Omental fat pad (tissue), 4 donors: ENCODE measurements at places on chromosomes 5 and 9. TPM values are rescaled to one million over a fixed set of nuclear protein-coding genes. Genes with fewer than 3 reads are reported as not detected.

GRCh38 chr5:112691758-112692157, 45.9 kb upstream of the APC start:
- DNase-seq, result no peak

DNA sequence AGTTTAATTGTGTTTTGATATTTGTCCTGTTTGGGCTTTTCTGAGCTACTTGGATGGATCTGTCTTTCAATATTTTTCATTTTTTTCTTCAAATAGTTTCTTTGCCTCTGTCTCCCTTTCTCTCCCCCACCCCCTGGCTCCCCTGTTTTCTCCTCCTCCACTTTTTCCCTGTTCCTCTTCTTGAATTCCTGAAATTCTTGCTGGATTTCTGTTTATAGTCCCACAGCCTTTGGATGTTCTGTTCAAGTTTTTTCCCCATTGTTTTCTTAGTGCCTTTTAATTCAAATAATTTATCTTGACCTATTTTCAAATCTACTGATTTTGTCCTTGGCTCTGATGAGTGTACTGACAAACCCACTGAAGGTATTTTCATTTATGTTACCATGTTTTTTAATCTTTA, 113.0 kb downstream of the VPS13A start:
- DNase-seq, result no peak

- DNase-seq, result no peak
These were observed 186.3 kb downstream of the NR3C1 start for GRCh38 chr5:143217065-143217803.

GRCh38 chr9:77705636-77706035, 57.5 kb upstream of the GNA14 start:
- no peak for DNase-seq

GRCh38 chr9:2132484-2133082, 117.4 kb downstream of the SMARCA2 start:
- DNase-seq, result no peak

DNA sequence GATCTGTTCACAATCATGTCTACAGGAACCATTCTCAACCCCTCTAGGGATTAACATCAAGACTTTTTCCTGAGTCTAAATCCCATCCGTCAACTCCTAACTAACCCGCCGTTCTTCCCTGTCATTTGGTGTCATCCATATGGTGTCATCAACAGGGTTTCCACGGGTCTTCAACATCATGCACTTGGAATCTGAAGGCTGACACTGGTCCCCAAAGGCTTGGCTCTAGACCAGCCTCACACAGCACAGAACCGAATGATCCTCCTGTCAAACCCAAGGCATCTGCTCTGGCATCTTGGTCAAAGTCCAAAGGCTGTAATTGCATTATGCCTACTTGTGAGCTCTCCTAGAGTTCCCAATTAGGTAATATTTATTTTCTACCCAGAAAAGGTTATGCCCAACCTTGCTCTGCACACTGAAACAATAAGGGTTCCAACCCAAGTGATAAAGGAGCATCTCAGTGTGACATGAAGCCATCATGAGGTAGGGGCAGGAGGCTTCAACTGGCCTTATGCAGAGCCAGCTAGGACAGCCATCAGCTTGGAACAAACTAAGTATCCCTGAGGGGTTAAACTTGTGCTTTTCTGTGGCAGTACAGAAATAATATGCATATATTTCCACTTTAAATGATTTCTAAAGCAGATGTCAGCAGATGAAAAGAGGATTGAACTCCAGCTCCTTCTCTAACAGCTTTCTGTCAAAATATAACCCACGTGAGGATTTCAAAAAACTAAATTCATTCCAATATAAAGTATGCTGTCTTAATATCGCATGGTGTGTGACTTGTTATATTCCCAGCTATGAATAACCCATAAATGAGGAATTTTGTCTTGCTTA, 13.9 kb downstream of the ENC1 start:
- DNase-seq, result no peak

DNA sequence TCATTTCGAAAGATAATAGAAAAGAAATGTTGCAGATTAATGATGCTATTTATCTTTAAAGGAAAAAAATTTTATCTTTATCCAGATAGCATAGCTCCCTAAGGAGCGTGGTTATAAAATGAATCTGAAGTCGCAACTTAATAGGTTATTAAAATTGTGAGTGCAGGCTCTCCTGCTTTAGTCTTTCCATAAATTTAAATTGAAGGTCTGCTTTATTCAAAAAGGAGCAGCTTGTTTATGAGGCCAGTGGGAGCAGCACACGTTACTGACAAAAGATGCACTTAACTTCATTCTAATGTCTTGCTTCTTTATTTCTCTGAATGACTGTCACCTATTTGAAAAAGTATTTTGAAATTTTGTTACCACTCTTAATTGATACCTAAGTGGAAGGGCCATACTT, 95.0 kb downstream of the ZCCHC7 start:
- no peak for DNase-seq

GRCh38 chr9:127728808-127729207, 6.3 kb downstream of the TOR2A start:
- no peak for DNase-seq

DNA sequence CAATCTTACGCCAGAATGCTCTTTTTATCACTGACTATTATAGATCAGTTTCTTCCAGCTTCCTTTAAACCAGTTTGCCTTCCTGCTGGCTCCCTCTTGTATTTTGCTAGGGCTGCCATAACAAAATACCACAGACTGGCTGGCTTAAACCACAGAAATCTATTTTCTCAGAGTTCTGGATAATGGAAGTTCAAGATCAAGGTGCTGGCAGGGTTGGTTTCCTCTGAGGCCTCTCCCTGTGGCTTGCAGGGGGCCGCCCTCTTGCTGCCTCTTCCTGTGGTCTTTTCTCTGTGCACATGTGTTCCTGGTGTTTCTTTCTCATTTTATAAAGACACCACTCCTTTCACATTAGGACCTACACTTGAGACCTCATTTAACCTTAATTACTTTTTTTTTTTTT, 6.8 kb upstream of the FXN start:
- DNase-seq, result no peak

GRCh38 chr9:109072821-109073435, 46.8 kb downstream of the TMEM245 start:
- no peak for DNase-seq

The KIAA0825 gene
- total RNA-seq, result 6.3 TPM

The SOHLH1 gene
- not detected for total RNA-seq

The WNK2 gene
- total RNA-seq, result 1.7 TPM

The FBP2 gene
- not detected for total RNA-seq

The MAMDC4 gene
- 3.9 TPM for total RNA-seq

The IGIP gene
- total RNA-seq, result 8.4 TPM

The SPATA31C1 gene
- not detected for total RNA-seq
